ENCODE measurements at places on chromosomes 3 and 15.

GRCh38 chr3:117920253-117920898 lies 1114.3 kb downstream of the IGSF11 start:
- peak; percentile 9 for DNase-seq

DNA sequence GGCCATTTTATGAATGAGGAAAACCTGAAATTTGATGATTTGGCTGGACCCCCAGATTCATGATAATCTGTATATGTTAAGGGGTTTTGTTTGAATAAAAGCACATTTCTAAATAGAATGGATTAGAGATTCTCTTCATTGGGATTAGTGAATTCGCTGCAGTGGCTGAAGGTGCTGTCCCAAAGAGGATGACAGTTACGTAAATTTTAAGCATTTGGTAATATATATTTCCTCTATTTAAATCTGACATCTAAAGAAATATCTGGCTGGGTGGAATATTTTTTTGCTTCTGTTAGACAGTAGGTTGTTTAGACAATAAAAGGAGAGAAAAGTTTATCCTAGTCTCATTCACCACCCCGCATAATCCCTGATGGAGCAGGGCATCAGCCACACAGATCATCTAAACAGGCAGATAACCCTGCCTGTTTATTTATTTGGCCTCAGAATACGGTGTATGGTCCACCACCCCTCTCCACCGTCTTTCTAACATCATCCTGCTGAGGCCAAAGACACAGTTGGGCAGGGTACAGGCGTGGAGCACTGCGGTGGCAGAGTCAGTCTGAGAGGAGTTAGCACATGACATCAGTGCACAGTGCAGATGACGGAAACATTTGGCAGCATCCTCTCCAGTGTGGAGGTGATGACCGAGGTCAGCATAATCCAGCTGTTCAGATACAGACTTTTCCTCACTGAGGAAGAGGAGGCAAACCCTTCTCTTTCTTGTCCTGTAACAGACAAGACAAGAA lies 20.4 kb upstream of the NFKBIZ start:
- DNase-seq: no peak

DNA sequence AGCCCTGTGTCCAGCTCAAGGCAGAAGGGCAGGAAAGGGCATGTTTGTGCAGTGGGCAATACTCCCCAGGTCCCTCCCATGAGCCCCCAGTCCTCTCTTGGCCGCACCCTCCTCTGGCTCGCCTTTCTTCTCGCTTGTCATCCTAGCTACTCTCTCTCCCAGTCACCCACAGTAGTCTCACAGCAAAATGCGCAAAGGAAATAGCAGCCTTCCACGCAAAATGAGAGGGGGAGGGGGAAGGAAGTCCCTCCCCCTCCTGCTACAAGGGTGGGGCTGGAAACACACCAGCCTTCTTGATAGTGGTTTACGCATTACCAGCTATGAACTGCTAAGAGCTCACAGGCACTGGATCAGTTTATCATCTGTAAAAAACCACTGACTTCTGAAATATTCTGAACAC lies 83.8 kb downstream of the GADL1 start:
- DNase-seq: no peak

DNA sequence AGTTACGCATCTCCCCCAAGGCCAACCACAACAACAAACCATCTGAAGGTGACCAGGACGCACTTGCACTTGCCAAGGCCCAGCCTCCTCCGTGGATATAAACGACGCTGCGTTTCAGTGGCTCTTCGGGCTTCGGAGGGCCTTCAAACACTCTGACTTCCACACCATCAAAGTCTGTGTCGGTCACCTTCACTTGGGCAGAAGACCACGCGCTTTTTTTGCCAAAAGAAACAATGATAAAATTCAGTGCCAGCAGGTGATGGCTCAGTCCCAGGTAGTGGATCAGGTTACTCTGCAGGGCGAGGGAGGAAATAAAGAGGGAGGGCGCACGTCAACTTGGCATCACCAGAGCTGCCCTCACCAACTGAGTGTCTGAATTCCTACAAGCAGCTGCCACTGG lies 63.0 kb downstream of the NCEH1 start:
- DNase-seq: no peak

- no peak for DNase-seq
These were observed 111.3 kb downstream of the AKAP13 start for GRCh38 chr15:85491691-85492090.

DNA sequence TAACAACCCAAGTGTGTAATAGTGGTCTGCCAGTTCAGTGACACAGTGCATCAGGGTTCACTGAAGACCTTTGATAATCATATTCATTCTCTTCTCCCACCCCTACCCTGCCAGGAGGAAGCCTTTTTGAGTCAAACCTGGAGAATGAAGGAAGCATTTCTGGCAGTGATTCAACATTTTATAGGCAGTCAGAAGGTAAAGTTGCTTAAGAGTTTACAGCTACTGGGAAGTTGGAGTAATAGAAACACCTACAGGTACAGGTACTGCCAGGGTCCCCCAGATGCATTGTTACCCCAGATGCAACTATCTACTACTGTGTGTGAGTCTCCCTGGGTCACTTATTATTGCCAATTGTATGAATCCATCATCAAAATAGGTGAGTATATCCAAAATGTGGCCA lies 146.9 kb upstream of the EIF1B start:
- no peak for DNase-seq

DNA sequence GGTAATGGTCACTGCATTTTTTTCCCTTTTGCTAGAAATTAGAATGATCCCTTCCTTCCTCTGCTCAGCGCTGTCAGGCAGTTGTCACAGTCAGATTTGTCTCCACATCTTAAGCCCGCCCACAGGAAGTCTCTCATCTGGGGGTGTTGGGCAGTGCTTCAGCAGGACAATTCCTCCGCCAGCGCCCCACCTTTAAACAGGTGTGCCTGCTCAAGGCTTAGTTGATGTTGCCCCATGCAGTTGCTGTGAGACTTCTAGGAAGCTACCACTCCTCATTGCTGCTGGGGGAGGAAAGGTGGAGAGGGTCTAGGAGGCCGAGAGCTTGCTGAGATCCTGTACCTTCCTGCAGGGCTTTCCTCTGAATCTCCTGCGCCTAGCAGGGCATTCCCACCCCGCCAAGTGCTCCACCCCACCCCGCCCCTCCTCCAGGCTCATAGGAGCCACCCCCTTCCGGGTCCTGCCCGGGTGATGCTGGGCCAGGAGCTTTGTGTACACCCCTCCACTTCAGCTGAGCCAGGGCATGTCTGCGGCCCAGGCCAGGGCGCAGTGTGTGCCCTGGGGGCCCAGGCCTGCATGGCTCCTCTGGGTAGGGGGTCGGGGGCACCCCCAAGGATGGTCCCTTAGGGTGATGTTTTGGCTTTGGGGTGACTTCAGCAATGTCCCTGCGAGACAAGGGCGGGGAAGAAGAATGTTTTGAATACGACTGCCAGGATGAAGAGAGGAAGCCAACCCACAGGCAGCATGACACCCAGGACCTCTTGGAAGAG lies 68.7 kb downstream of the TRAK1 start:
- peak; percentile 20 for DNase-seq

DNA sequence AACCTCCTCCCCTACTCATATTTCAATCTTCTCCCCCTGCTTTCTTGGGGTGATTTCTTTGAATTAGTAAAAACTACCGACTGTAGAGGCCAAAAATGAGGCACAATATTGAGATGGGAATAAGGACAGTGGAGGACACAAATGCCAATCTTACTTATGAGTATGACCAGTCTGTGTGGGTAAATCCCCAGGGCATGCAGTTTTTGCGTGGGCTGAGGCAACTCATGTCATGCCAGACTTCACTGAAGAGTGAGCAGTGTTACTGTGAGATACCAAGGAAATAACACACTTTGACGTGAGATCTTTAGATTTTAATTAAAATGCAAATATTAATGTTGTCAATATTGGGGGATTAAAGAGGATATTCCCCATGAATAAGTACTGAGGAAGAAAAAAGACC lies 254.3 kb upstream of the ICE2 start:
- no peak for DNase-seq

- no peak for DNase-seq
These were observed 229.7 kb downstream of the SLCO3A1 start for GRCh38 chr15:92083190-92083589.

DNA sequence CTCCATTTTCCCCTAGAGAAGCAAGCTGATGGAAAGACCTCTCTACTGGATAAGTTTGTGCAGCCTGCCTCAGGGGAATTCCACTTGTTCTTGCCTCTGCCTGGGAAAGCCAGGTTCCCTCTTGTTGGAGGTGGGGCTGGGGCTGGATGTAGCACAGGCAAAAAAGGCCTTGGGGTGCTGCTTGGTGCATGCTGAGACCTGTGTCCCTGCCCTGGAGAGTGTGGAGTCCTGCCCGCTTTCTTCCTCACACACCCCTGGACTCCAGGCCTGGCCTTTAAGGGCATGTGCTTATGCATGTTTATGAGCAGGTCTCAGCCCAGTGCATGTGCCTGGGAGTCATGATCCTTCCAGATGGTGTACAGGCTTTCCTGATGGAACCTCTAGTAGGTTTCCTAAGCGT lies 23.5 kb upstream of the JMJD7 start:
- DNase-seq: peak; percentile 15

- no peak for DNase-seq
These were observed 120.3 kb downstream of the ASB7 start for GRCh38 chr15:100722551-100723314.

DNA sequence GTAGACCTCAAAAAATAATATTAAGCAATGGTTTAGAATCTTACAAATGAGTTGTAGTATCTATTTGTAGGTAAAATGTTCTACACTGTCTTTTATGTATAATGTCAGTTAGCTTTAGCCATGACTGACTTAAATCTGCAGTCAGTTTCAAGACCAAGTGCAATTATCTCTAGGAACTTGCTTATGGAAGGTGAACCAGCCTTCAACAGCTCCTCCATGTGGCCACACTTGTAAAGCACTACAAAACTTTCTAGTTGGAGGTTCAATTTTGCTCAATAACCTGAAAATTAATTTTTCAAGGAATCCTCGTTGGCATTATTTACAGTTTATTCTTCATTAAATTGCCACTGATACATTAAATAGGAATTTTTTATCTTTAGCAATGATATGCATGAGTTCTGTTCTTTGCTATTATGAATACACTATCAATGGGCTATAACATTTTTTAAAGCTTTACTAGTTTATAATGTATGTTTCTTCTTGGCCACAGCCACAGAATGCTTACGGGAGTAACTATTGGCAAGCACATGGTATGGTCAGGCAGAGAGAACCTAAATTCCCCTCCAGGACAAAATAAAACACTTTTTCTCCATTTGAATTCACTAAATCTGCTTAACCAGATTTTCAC lies 315.3 kb upstream of the UBE2E2 start:
- DNase-seq: peak; percentile 42

DNA sequence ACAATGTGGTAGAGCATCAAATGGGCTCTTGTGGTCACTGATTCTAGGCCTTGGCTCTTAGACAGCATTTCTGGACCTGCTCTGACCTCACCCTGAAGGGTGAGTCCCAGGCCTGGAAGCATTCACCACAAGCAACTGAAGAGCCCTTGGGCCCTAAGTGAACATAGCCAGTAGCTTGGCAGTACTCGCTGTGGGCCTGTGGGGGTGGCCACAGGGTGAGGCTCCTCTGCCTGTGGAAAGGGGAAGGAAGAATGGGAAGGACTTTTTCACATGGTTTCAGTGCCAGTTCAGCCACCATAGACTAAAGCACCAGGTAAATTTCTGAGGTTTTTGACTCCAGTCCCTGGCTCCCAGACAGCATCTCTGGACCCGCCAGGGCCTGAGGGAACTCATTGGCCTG lies 5.1 kb upstream of the ZSCAN2 start:
- no peak for DNase-seq

GRCh38 chr15:60480149-60480548 lies 1.2 kb upstream of the ICE2 start:
- no peak for DNase-seq

DNA sequence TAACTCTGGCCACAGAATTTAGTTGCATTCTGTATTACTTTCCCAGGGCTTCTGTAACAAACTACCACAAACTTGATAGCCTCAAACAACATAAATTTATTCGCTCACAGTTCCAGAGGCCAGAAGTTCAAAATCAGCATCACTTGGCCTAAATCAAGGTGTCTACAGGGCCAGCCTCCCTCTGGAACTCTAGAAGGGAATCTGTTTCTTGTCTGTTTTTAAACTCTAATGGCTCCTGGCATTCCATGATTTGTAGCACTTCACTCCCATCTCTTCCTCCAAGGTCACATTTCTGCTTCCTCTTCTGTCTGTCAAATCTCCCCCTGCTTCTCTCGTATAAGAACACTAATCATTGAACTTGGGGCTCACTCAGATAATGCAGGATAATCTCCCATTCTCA lies 151.9 kb upstream of the ARPP21 start:
- no peak for DNase-seq

GRCh38 chr15:74291101-74292071 lies 55.3 kb downstream of the CCDC33 start:
- DNase-seq: peak; percentile 96

- no peak for DNase-seq
These were observed 41.2 kb downstream of the KLF13 start for GRCh38 chr15:31367730-31368344.

GRCh38 chr15:58396181-58396580 lies 35.6 kb upstream of the LIPC start:
- no peak for DNase-seq

DNA sequence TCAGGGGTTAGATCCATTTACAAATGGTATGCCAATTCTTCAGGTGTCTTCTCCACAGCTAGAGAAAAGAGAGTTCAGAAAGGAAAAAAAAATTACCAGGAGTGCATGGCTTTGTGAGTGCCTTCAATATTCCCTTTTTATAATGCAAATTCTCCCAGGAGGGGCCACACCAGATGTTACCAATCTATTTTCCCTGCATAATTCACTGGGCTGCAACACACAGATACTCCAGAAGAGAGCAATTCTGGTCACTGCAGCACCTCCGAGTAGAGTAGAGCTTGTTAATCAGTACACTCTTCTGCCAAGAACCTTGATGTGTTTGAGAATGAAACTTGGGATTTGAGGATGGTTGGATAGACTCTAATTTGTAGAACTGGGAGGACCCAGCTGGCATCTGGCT lies 80.7 kb upstream of the SPRED1 start:
- DNase-seq: no peak

DNA sequence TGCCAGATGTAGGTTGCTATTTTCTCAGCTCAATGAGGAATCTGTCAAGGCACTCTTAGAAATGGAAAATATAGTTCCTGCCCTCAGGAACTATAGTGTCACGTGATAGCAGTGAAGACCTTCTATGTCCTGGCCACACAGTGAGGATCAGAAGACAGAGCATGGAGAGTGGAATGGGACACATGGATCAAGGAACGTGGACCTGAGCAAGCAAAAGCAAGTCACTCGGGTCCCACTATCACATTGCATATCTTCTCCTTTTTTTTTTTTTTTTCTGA lies 21.2 kb downstream of the SMAD3 start:
- no peak for DNase-seq

DNA sequence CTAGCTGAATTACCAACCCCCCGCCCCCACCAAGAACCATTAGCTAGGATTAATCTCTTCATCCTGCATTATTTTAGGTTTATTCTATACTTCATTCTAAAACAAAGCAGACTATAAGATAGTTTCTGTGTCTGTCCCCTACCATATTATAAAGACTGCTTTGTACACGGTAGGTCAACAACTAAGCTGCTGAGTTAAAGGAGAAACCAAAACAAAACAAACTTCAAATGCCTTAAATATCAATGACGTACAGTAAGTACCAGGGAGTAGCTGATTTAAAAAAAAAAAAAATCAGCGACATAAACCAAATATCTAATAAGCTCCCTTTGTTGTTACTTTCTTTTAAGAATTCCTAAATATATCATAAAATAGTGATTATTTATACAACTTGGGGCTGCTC lies 7.8 kb upstream of the VGLL4 start:
- no peak for DNase-seq

GRCh38 chr15:75693501-75694240 lies 19.0 kb downstream of the CSPG4 start:
- DNase-seq: no peak

- no peak for DNase-seq
These were observed 81.8 kb downstream of the HMG20A start for GRCh38 chr15:77502379-77503095.

All from NCI-H1417 (cell line).